ENCODE measurements at places on chromosomes 2 and 18.
A peak's percentile ranks its signal among the peaks of the same experiment; 100 is the strongest.

- no peak for DNase-seq
Observed at GRCh38 chr18:44651478-44651877, 29.2 kb upstream of the SETBP1 start.

GRCh38 chr2:19746611-19747309, 155.0 kb downstream of the TTC32 start:
- peak; percentile 54 for DNase-seq

- DNase-seq: no peak
Observed at GRCh38 chr2:190649798-190650390, 1.0 kb downstream of the NAB1 start.

DNA sequence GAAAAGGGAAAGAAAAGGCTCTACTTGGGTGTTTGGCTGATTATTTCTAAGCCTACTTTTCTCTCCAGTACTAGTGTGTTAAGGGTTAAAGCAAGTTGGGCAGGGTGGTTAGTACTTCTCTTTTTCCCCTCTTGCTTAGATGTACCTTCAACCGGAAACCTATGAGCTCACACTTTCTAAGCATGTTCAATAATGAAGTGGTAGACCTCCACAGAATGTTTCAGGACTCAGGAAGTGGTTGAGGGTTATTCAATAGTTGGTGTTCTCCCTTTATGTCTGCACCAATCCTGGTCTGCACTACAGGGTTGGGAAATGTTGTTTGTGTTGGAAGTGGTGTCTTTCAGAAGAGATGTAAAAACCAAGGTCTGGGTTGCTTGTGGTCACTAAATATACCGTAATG, 137.1 kb downstream of the ZEB2 start:
- no peak for DNase-seq

DNA sequence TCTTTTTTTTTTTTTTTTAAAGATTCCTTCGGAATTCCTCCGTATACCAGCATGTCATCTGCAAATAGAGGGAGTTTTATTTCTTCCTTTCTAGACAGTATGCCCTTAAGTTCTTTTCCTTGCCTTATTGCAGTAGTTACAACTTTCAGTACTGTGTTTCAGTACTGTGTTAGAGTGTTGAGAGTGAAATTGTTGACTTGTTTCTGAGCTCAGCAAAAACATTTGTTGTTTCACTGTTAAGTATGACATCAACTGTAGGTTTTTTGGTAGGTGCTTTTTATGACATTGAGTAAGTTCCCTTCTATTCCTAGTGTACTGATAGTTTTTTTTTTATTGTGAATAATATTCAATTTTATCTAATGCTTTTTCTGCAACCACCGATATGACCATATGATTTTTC, 43.9 kb downstream of the ACVR2A start:
- no peak for DNase-seq

DNA sequence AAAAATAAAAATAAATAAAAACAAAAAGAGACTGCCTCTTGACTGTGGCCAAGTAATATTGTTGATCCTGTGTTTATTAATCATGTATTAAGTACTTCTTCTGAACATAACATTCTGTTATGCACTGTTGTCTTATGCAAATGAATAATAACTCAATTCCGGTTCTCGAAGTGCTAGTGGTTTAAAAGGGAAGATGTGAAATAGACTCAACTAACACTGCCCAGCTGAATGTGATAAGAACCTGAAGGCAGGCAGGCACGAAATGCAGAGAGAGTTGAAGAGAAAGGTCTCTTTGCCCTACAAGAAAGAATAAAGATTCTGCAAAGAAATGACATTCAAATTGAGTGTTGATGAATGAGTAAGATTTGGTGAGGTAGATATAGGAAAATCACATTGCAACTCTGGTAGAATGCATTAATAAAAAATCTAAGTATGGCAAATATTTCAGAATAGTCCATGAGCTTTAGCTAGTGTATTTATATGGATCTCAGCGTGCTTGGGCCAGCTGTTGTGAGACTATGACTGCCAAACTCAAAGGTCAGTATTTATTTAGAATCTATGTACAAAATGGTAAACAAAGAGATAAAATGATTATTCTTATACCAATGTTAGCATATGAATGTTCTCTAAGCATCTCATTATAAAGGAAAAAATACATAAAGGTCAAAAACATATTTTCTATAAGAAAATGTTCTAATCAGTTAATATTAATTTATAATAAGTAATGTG, 352.3 kb upstream of the CDH7 start:
- DNase-seq: no peak

GRCh38 chr2:54885891-54886290, 162.4 kb downstream of the EML6 start:
- DNase-seq: no peak

DNA sequence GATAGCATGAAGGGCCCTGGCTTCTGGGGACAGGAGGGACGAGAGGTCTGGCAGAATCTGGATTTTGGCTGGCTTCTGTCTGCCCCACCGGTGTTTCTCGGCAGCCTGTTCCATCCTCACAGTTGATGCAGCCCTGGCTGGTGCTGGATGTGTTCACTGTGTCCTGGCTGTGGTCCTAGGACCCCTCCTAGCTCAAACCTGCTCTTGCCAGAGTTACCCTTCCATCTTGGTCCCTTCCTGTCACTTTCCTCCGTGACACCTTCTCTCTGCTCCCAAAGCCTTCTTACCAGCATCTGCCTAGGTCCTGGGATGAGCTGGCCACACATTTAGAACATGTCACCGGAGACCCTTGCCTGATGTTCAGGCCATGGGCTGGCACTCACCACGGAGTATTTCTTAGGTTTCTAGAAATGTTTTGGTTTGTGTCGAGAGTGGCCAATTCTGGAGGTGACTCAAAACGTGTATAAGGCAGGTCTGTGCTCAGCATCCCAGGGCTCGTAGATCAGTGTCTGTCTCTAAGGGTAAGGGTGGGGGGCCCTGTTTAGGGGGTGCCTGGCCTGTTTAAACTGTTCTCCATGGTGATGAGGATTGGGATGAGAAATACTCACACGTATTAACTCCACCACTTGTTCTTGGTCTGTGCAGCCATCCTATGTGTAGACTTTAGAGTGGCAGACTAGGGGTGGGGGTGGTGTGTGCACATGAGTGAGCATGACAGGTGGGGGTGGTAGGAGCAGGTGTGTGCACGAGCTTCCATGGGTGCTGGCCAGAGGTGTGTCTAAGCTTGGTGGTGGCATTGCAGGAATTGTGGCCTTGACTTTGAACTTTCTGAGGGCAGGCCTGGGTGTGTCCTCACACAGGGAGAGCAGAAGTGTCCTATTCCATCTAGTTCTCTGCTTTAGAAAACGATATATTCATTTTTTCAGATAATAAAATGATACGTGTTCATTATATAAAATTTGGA, 162.7 kb downstream of the DYSF start:
- peak; percentile 35 for DNase-seq

DNA sequence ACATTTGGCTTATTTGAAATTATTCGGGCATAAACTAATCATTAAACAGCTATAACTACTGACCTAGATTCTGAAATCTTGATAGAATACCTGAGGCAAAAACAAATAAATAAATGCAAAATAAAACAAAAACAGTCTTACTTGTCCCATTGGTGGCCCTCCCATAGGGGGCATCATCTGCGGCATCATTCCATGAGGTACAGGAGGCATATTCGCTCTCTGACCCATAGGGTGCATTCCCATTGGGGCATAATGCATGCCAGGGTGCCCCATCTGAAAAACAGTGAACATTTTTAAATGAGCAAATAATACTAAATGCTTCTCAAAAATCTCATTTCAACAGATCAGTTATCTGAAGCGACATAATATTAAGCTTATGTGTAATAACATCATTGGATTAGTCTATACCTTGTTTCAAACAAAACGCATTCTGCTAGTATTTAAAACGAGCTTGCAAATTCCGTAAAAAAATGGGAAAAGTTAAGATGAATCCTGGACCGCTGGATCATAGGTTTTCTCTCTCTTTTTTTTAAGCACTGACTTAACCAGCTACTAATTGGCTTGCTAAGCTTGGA, 1.3 kb downstream of the PRPF40A start:
- peak; percentile 51 for DNase-seq

DNA sequence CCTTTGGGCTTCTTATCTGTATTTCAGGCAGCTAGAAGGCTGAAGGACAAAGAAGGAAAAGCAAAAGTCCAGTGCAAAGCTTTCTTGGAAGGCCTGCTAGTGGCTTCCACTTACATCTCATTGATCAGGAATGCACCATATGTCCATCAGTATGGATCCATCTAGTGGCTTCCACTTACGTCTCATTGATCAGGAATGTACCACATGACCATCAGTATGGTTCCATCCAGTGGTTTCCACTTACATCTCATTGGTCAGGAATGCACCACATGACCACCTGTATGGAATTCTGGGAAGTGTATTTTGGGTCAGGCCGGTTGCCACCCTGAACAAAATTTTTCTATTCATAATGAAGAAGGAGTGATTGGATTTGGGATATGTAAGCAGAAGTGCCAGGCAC, 70.6 kb downstream of the LYPD6 start:
- no peak for DNase-seq

DNA sequence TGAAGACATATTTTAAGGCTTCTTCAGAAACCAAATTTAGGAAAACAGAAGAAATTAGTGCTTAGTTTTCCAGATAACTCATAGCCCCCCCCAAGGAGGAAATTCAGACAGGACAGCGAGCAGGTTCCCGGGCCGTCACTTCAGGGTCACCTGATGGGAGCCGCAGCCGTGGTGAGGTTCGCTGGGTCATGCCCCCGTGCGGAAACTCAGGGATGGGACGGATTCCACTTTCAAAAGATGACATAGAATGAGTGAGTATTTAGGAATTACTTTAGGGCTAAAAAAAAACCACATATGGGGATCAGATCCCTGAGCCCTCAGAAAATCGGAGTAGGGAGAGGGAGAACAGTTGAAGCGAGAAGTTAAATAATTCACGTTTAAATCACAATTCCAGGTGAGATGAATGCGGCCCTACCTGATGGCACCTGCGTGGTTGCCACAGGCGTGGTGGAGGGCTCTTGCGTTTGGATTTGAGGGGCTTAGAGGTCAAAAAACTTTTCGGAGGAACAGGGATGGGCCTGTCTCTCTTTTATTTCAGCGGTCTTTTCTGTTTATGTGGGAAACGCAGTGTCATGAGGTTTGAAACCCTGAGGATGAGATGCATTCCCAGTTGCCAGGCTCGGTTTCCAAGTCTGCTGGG, 114.4 kb downstream of the NFATC1 start:
- DNase-seq: no peak

DNA sequence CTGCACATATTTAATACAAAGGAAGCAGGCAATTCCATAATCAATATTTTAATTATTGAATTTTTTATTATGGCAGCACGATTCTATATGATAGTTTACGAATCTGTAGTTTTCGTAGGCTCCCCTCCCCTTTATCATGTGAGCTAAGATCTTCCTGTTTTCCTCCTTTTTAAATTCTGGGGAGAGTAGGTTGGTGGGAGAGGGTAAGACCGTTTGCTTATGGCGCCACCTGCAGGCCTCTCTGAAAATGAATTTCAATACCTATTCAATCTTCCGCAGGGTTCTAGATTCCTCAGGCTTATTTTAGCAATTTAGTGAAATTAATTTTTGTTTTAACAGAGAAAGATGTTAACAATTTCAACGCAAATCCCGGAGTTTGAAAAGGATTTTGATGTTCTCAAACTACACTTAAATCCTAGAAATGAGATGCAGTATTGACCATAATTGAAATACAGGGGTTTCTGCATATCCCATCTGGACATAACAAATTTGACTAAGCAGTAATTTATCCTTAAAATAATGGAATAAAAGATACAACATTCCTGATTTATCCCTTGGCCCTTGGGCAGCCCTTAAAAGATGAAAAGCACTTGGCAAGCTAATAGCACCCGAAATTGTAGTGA, 12.8 kb upstream of the GBX2 start:
- DNase-seq: peak; percentile 74

DNA sequence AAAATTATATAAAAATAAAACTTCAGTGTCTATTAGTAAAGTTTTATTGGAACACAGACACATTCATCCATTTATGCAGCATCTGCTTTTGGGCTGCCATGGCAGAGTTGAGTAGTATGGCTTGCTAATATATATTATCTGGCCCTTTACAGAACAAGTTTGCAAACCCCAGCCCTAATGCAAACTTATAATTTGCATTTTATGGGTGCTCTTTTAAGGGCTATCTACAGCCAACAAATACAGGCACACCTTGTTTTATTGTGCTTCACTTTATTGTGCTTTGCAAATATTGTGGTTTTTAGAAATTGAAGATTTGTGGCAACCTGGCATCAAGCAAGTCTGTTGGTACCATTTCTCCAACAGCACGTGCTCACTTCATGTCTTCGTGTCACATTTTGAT, 35.2 kb upstream of the DLX2 start:
- DNase-seq: no peak

- DNase-seq: no peak
Observed at GRCh38 chr18:48674758-48675351, 136.0 kb downstream of the CTIF start.
